NK-92 treated with Interleukin-12 subunit alpha and Interleukin-12 subunit beta, amount 100 ng/mL, for 24 hours (cell line): ENCODE measurements at places on chromosomes 16 and 17.
A peak's percentile ranks its signal among the peaks of the same experiment; 100 is the strongest.

DNA sequence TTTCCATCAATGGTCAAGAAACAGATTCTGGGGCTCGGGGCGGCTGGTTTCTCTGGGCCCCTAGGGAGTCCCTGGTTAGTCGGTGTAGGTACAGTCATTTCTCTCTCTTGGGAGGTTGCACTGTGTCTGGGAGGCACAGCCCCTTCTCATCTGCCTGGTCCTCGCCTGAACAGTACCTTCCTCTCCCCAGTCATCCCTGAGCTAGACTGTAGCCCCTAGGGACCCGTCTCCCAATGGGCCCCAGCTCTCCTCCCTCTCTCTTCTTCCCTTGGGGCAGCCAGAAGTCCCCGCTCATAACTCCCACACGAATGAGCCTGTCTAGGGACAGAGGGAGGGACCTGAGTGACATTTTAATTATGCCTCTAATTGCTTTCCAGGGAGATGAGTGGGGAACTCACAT is 20.2 kb upstream of the CPSF4L start:
- no peak for DNase-seq

DNA sequence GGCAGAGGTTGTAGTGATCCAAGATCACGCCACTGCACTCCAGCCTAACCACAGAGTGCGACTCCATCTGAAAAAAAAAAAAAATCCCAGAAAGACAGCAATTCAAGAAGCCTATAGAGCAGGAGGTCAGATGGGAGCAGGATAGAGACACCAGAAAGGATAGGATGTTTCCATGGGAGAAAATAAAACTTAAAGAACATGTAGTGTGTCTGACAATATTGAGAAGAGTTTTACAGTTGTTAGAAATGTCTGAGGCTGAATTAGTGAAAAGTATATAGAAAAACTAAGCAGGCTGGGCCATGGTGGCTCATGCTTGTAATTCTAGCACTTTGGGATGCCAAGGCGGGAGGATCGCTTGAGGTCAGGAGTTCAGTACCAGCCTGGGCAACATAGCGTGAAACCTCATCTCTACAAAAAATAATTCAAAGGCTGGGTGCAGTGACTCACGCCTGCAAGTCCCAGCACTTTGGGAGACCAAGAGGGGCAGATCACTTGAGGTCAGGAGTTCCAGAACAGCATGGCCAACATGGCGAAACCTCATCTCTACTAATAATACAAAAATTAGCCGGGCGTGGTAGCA is 15.3 kb upstream of the TRIM37 start:
- DNase-seq = no peak

DNA sequence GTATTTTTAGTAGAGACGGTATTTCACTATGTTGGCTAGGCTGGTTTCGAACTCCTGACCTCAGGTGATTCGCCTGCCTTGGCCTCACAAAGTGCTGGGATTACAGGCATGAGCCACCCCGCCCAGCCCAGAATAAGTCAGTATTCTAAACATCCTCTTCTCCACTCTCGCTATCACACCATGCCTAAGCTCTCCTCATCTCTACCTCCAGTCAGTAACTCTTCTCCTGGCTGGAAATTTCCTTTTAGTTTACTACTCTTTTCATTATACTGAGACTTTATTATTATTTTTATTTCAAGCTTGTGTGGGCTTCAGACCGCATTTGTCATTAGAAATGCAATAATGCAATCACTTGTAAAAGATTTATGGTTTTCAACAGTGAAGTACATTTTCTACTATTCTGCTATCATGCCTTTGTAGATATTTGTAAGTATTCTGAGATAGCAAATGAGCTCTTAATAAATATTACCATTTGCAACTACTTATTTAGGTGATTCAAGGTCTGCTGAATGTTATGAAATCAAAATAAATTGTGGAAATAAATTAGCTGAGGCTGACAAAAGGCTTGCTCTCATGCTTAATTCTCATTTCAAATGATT is 617.3 kb upstream of the GOT2 start:
- DNase-seq = no peak

- no peak for DNase-seq
Observed at GRCh38 chr17:75566416-75566815, 21.2 kb upstream of the MYO15B start.

DNA sequence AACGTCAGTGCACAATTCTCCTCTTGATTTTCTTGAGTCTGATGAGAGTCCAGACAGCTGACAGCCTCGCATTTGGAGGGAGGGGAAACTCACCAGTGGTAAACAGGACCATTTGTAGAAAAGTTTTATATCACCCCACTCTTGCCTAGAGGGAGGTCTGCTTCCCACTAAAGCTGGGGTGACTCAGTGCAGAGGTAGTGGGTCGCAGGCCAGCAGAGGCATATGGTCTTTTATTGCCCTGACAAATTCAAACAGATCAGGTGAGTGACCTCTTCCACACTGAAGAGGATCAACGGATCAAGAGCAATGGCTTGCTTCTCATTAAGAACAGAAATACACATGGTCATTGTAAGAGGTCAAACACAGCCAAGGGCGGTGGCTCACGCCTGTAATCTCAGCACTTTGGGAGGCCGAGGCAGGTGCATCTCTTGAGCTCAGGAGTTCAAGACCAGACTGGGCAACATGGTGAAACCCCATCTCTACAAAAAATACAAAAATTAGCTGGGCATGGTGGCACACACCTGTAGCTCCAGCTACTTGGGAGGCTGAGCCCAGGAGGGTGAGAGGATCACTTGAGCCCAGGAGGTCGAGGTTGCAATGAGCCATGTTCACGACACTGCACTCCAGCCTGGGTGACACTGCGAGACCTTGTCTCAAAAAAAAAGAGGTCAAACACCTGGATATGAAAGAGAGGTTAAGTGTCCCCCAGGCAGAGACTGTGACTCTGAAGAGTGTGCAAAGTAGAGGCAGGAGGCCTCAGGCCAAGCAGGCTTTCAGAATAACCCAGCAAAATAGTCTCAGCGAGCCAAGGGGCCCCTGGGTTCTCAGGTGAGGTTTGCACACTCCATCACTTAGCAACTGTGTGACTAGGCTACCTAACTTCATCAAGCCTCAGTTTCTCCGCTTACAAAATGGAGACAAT is 56.5 kb upstream of the ERN1 start:
- DNase-seq = no peak

DNA sequence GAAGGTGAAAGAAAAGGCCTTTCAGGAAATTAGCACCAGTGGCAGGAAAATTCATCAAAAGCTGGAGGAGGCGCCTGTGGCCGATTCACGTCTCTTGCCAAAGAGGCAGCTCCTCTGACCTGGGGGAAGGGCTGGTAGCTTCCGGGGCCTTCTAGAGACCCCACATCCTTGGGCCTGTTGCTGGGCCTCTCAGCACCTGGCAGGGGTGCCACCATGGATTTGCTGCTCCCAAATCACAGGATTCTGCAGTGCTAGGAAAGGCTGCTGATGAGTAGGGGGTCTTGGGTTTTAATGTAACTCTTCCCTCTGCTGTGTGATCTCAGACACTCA is 11.6 kb upstream of the CBFB start:
- DNase-seq = no peak

- no peak for DNase-seq
Observed at GRCh38 chr17:2435181-2435741, 34.4 kb upstream of the MNT start.

- no peak for DNase-seq
Observed at GRCh38 chr16:84819644-84820304, at the start of gene CRISPLD2. TSS of gene CRISPLD2 (plus strand) at chr16:84819985. CDS start at chr16:84838496, 18,511 bp downstream.

DNA sequence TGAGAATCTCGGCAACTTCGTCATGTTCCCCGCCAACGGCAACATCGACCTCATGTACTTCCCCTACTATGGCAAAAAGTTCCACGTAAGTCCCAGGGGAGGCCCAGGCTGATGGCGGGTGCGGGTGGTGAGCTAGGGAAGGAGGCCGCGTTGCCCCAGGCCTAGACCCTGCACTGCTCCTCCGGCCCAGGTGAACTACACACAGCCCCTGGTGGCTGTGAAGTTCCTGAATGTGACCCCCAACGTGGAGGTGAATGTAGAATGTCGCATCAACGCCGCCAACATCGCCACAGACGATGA is 4.8 kb downstream of the ATP1B2 start:
- no peak for DNase-seq

GRCh38 chr16:2233872-2234812 is 2.1 kb upstream of the DNASE1L2 start:
- no peak for DNase-seq

DNA sequence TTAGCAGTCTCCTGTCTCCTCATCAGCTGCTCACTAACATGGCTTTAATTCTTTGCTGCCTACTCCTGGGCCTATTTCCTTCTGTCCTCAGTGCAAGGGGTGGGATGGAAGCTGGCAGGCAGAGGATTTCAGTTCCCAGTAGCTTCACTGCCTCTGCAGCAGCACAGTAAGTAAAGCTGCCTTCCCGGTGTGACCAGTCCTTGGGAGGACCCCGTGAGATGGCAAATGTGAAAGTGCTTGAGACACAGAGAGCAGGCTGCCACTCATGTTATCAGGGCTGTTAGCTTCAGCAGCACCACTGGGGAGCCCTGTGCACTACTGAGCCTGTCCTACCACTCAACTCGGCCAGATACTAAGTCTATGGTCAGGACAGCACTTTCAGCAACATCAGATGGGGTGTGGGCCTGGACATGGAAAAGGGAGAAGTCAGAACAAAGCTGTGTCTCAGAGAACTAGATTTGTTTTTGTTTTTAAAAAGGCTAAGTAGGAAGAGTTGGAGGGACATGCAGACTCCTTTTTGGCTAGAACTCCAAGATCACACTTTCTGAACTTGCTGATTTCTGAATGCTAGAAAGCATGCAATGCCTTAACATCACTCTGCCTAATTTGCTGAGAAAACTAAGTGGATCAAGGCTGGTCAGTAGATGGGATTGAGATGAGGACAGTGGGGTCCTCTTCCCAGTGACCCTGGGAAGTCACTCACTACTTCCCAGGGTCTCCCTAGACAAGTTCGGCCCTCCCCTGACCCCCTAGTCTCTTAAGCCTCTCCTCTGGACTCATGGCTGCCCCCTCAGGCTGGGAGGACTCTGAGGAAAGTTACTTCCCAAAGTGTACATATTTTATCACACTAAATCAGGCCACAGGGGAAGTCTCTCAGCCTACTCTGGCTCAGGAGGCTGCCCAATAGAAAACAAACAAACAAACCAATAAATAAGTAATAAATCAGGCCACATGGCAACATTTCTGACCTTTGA is 1.1 kb downstream of the ACSF2 start:
- DNase-seq = peak; percentile 5

- no peak for DNase-seq
Observed at GRCh38 chr16:55479430-55480140, 587 bp downstream of the MMP2 start.

DNA sequence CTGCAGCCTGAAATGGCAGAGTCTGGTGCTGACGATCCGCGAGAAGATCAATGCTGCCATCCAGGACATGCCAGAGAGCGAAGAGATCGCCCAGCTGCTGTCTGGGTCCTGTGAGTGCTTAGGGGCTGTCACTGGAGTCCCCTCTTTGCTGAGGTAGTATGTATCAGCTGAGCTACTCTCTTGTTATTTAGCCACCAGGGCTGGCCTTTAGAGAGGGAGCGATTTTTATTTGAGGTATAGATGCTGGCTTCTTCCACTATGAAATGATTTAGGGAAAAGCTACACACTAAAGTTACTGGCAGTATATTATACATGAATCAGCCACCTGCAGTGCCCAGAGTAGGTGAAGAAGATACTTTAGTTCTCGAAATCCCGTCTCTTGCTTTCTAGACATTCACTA is 2.6 kb downstream of the CDK5RAP3 start:
- DNase-seq = no peak

DNA sequence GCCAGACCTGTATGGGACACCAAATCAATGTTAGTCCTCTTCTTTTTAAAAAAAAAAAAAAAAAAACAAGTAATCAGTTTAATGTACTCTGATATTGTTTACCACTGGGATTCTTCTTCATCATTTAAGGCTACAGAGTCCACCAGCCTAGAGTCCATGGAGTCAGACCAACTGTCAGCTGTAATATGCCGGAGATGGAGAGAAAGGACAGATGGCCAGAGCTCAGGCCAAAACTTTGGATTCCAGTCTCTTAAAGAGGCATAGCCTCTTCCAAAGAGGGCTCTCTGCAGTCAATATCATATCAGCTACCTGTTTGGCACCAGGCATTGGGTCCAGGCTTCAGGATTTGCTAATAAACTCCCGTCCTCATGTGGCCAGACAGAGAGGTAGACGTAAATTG is 469.6 kb upstream of the HSBP1 start:
- no peak for DNase-seq

DNA sequence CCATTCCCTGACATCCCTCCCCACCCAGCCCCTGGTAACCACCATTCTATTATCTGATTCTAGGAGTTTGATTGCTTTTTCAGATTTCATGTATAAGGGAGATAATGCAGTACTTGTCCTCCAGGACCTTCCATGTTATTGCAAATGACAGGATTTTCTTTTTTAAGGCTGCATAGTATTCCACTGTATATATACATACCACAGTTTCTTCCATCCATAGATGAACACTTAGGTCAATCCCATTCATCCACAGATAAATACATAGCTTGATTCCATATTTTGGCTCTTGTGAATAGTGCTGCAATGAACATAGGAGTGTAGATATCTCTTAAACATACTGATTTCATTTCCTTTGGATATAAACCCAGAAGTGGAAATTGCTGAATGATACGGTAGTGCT is 183.3 kb downstream of the CEP112 start:
- DNase-seq = no peak

- DNase-seq = no peak
Observed at GRCh38 chr17:50575581-50576210, 15.2 kb downstream of the CACNA1G start.

- DNase-seq = no peak
Observed at GRCh38 chr16:56632848-56633365, 448 bp downstream of the MT1M start.

GRCh38 chr17:30573603-30574175 is 96.5 kb downstream of the GOSR1 start:
- DNase-seq = no peak

DNA sequence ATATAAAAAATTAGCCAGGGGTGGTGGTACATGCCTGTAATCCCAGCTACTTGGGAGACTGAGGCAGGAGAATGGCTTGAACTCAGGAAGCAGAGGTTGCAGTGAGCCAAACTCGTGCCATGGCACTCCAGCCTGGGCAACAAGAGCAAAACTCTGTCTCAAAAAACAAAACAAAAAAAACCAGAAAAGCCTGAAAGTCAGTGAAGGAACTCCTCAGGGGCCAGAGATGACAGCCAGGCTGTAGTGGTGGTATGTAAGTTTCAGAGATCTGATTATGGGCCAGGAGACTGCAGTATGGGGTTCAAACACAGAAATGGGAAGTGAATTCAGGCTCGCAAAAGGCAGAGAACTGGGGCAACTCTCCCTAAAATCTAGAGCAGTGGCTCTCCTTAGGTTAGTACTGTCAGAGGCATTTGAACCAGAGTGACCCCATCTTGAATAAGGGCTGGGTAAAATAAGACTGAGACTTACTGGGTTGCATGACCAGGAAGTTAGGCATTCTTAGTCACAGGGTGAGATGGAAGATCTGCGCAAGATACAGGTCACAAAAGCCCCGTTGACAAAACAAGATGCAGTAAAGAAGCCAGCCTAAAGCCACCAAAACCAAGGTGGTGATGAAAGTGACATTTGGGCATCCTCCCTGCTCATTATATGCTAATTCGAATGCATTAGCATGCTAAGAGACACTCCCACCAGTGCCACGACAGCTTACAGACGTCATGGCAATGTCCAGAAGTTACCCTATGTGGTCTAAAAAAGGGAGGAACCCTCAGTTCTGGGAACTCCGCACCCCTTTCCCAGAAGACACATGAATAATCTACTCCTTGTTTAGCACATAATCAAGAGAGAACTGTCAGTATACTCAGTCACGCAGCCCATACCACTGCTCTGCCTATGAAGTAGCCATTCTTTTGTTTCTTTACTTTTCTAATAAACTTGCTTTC is 120.2 kb upstream of the XYLT1 start:
- peak; percentile 83 for DNase-seq

- no peak for DNase-seq
Observed at GRCh38 chr16:75337430-75337829, 86.0 kb upstream of the BCAR1 start.
